KBM-7 (cell line): ENCODE measurements at places on chromosomes 2 and 18.
A peak's percentile ranks its signal among the peaks of the same experiment; 100 is the strongest.

GRCh38 chr18:55054021-55054990, 95.0 kb upstream of the CCDC68 start:
- no peak for DNase-seq

DNA sequence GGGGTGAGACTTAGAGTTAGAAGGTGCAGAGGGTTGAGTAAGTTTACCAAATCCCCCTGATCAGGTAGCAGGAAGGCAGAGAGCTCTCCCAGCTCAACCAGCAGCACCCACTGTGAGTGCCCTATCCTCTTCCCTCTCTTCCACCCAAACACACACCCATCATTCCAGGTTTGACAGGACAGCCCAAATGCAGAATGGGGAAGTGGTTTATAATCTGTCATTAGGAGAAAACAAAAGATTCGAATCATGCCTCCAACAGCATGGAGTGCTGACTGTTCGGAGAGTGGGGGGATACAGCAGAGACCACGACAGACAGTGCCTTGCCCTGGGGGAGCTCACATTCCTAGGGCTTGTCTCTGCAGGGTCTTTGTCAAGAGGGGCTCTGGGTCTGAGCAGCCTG, 11.7 kb downstream of the CXCR2 start:
- peak; percentile 50 for DNase-seq

DNA sequence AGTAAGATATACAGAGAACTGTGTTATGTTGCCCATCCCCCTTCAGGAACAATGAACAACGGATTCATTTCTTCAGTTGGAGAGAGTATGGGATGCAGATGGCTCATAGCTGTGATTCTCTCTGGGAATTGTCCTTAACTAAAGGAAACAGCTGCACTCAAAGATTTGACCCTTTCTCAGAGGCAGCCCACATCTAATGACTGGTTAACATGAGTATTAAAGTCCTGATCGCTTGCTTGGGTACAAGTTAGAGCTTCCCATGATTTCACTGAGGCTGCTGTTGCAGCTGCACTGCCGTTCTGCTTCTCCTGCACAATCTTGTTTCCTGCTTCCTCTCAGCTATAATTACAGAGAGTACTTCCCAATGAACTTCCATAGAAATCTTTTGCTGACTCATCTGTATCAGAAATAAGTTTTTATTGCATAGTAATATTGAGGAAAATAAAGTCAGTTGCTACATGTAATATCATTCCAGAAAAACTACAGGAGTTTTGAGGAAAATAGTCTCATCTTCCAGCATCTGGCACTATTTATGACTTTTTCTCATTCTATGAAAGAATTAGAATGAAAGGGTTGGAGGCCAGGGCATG, 12.8 kb upstream of the SCN9A start:
- no peak for DNase-seq

DNA sequence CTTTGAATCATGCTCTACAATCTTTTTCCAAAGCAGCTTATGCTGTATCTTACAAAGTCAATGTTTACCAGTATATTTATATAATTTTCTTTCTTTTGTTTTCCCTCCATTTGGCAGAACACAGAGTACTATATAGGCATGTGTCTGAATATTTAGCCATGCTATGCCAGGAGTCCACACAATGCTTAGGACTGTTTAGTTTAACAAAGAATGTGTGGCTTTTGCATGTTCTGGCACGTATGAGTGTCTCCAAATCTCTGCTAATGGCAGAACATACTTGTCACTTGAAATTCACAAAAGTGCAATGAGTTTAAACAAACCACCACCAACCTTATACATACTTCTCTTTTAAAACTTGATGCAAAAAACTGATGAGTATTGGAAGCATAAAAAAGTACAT, 268.0 kb downstream of the NR4A2 start:
- no peak for DNase-seq

DNA sequence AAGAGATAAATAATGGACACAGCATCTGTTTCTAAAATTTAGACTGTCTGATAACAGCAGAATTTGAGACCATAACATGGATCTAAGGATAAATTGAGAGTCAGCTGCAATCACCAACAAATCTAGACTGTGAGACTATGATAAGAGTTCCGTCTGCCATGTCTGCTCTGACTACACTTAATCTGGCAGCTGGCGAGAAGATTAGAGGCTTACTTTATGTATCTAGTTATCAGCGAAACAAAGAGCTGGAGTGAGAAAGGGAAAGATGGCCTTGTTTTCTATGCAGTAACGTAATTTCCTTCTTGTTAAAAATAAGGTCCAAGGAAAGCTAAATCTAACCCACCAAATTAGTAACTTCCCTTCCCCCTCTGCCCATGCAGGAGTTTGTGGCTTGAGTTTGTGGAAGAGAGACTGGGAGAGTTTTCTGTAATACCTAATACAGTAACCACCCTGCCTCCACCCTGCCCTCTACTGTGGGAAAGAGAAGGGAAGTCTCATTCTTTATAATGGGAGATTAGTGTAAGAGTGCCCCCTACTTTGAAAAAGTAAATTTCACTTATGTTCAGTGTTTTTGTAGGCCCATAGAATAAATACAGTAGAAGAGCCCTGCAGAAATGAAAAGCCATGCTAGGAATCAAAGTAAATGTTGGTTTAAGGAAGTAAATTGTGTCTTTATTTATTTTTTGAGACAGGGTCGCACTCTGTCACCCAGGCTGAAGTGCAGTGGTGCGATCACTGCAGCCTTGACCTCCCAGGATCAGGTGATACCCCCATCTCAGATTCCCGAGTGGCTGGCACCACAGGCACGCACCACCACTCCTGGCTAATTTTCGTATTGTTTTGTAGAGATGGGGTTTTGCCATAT, 27.5 kb downstream of the EML4 start:
- DNase-seq, result peak; percentile 88

DNA sequence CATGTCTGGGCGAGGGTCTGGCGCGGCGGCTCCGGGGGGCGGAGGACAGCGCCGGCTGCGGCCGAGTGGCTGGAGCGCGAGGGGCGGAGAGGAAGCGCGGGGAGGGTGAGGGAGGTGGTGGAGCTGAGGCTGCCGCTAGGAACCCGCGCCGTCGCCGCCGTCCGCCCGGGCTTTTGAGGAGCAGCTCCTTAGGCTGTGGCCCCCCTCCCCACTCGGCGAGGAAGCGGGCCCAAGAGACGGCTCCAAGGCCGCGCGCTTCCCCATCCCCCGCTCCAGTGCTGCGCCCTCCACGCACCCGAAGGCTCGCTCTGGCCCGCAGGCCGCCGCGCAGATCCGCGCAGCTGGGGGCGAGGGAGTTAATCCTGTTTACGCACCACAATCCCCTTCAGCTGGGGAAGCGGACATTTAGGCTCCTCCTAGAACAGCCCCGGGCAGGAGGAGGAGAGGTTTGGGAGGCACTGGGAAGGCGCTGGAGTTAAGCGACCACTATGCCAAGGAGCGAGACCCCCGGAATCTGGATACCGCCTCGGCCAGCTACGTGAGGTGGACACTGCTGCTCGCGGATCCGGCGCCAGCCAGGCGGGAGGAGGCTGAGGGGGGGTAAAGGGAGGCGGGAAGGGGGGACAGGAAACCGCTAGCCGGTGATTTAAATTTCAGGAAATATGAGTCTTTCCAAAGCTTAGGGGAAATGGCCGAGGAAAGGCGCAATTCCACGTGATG, at the start of gene CNRIP1:
Gene CNRIP1 (minus strand): TSS at position 552 of the 720 bp plus-strand sequence. CDS start 549 bp downstream, at position 3.
- DNase-seq, result peak; percentile 68

DNA sequence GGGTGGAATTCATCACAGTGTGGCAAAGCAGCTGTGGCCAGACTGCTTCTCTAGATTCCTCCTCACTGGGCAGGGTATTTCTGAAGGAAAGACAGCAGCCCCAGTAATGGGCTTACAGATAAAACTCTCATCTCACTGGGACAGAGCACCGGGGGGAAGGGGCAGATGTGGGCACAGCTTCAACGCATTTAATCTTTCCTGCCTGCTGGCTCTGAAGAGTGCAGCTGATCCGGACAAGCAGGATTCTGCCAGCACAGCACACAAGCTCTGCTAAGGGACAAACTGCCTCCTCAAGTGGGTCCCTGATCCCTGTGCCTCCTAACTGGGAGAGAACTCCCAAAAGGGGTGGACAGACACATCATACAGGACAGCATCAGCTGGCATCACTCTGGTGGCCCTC, 779.9 kb upstream of the CNTNAP5 start:
- no peak for DNase-seq

DNA sequence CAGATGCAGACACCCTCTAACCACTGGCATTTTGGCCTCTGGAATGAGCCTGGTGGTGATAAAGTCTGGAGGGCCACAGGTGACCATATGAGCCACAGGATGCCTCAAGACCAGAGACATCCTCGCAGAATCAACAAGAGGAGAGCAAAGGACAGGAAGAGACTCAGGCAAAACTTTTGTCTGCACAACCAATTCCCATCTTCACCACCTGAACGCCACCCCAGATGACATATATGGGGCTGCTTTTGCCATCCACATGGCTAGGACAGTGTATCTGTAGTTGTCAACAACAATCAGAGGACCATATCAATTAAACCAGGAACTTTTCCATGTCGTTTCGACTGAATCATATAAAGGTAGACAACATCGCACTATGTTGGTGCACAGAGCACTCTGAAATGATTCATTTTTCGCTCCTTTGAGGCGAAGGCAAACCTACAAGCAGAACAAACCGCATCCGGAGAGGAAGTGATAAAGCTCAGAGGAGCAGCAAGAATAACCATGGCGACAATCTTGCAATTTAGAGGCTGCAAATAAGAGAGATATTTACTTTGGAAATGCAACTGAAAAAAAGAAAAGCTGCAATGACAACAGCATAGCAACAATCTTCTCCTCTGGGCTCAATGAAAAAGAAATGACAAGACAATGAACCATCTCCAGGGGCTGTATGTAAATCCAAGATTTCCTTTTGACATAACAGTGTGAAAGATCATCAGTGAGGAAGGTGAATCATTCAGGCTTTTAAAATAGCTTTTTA, 204.5 kb downstream of the ARL4C start:
- DNase-seq, result peak; percentile 46

DNA sequence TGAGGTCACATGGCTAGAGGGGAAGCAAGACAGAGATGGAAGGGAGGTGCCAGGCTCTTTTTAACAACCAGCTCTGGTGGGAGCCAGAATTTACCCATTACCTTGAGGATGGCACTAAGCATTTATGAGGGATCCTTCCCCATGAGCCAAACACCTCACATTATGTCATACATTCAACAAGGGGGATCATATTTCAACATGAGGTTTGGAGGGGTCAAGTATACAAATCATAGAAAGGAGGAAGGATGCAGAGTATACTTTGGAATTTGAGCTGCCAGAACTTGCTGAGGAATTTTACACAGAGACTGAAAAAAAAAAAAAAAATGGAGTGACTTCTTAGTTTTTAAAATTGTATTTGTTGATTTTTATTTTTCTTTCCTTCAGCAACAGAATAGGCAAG, 891.4 kb downstream of the CCDC85A start:
- no peak for DNase-seq

GRCh38 chr2:159152128-159152778, 134.2 kb downstream of the WDSUB1 start:
- no peak for DNase-seq

- DNase-seq, result no peak
Measured at GRCh38 chr2:205860181-205860580, 177.9 kb downstream of the NRP2 start.

DNA sequence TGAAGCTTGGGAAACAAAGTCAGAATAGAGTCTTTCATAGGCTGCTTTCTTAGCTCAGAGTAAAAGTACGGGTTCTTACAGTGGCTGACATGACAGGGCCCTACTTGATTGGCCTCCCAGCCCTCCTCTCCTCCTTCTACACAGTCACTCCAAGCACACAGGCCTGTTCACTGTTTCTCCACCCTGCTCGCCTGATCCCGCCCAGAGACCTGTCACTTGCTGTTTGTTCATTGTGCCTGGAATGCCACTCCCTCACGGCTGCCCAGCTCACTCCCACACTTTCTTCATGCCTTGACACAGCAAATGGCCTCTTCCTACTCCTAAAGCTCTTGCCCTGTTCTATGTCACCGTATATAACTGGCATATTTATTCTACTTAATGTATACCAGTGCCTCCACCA, 104.8 kb downstream of the MAP4K4 start:
- DNase-seq, result no peak

DNA sequence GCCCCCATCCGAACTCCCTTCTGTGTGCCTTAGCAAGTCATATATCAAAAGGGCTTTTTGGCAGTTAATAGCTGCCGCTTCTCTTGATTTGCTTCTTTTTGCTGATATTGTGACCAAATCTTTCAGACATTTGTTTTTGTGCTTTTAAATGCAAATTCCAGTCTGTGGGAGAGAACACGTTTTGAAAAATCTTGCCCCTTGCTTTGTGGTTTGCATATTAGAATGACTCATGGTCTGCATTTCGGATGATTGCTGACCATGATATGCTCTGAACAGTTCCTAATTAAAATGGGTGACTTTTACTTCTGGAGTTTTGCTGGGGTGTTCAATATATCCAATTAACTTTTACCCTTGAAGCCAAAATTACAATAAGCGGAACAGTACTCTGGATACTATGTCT, 58.2 kb upstream of the ST6GAL2 start:
- DNase-seq, result no peak

DNA sequence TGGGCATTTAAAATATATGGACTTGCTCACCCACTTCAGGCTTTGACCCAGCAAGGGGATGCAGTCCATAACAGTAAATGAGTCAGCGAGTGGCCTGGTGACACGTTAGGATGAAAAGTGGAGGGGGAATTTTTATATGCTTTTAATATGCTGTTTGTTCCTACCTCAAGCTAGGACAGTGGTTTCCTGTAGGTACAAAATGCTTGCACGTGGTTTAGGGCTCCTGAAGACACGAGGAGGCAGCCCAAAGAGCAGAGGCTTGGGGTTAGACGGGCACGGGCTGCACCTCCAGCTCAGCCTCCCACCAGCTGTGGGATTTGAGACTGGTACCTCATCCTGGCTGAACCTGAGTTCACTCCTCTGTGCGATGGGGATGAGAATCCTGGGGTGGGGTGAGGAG, 306.2 kb upstream of the CXCR4 start:
- DNase-seq, result no peak

DNA sequence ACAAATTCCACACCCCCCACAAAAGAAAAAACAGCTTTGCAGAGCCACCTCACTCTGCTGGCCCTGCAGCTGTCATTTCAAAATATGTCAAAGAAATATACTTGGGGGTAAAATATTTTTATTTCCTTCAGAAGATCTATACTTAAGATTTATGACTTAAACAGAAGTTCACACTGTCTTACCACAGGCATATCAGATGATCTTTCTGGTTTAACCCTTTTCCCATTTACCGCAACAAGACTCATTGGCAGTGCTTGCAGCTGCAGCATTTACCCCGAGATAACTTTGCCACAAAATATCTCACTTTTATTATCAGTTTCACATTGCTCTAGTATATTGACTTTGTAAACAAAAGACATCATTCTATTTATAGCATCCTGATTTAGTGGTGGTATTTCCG, 21.6 kb upstream of the SLC35G4 start:
- DNase-seq, result no peak

- no peak for DNase-seq
Measured at GRCh38 chr2:137316075-137316474, 550.7 kb downstream of the THSD7B start.

- DNase-seq, result no peak
Measured at GRCh38 chr18:11791131-11791530, 60.1 kb upstream of the CHMP1B start.

DNA sequence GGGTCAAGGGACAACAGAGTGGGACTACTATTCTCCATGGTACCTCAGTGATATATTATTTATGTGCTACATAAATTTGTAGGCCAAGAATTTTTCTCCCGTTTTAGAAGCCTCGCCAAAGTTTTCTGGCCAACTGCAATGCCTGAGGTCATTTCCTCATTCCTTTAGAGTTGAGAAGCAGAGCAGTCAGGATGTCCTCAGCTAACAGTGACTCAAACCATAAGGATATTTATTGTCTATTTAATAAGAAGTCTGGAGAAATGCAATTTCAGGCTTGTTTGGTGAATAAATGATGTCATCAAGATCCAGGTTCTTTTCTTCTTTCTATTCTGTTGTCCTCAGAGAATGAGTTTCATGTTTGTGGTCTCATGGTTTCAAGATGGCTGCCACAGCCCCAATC, 91.0 kb downstream of the ADCYAP1 start:
- DNase-seq, result no peak
